ENCODE measurements at places on chromosomes 4 and X.

- DNase-seq = no peak
Measured at GRCh38 chr4:38867478-38868058, at the start of gene FAM114A1. TSS of gene FAM114A1 (plus strand) at chr4:38867806. CDS start at chr4:38878079, 10,273 bp downstream.

DNA sequence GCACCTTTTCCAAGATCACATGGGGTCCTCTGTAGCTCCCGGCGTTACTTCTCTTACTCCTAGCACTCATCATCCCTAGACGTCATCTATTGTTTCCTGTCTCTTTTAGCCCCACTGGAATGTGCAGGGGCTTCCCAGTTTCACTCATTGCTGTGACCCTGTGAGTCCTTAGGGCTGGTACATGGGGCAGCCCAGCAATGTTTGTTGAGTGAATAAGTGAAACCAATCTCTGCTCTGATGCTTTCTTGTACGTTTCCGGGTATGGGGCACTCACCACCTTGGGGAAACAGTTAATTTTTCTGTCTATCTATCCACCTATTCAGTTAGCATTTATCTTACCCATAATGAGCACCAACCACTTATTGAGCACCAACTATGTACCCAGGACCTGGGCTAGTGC, 16.1 kb downstream of the MSX1 start:
- no peak for DNase-seq

- DNase-seq = no peak
Measured at GRCh38 chrX:9906919-9907318, 60.2 kb upstream of the CLDN34 start.

GRCh38 chrX:104135677-104136076, 21.1 kb downstream of the SLC25A53 start:
- DNase-seq = no peak

- no peak for DNase-seq
Measured at GRCh38 chrX:20029728-20030127, 38.9 kb upstream of the BCLAF3 start.

DNA sequence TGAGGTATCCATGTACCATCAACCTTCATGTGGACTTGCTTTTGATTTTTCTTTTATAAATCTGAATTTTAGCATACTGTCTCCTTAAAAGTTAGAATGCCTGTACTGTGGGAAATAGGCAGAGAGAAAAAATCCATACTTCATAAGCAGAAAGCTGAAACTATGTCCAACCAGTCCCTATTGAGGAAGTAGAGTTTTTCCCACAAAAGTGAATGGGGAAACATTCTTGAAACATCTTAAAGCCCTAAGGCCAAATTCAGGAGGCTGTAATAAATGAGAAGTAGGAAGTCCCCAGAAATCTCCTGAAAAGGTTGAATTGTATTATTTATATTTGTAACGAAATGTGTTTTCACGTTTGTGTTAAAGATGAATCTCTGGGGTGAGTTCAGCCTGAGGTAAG, 56.3 kb downstream of the ENOX2 start:
- no peak for DNase-seq

DNA sequence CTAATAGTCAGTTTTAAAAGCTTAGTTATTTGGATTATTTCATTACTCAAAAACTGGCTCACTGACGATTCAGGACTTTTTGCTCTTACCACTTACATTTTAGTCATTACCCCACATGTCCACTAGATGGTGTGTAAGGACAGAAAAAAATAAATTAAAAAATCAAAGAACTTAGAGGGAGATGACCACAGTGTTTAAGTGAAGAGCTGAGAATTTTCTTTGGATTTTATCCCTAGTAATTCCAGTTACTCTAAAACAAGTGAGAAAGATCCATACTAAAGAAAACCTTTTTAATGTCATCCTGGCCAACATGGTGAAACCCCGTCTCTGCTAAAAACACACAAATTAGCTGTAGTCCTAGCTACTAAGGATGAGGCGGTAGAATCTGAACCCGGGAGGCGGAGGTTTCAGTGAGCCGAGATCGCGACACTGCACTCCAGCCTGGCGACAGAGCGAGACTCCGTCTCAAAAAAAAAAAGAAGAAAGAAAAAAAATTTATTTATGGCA, 26.4 kb upstream of the TMPRSS11B start:
- no peak for DNase-seq

- no peak for DNase-seq
Measured at GRCh38 chrX:135536877-135537276, 16.4 kb downstream of the INTS6L start.

Data from stimulated activated CD4-positive, alpha-beta T cell treated with anti-CD3 and anti-CD28 coated beads, TNF-alpha, amount 100 ng/mL, for 4 hours (primary cell).